ENCODE measurements at places on chromosomes 3 and 15. TPM values are rescaled to one million over a fixed set of nuclear protein-coding genes. Genes with fewer than 3 reads are reported as not detected.

The CSTA gene
- 9.7 TPM for total RNA-seq

The PRR20G gene
- not detected for total RNA-seq

The BOC gene
- total RNA-seq: 86.8 TPM

The BFSP2 gene
- not detected for total RNA-seq

The MRPS11 gene
- total RNA-seq: 32.9 TPM

The APPL1 gene
- total RNA-seq: 43.5 TPM

The SLC12A8 gene
- 0.67 TPM for total RNA-seq

The GPR27 gene
- 5.8 TPM for total RNA-seq

The ZKSCAN7 gene
- total RNA-seq: 3.9 TPM

All from posterior vena cava (tissue), 2 donors.